Dermis lymphatic vessel endothelial cell (primary cell): ENCODE measurements at places on chromosomes 5 and 9. TPM values are rescaled to one million over a fixed set of nuclear protein-coding genes. Genes with fewer than 3 reads are reported as not detected.

ANKRD34B gene
- total RNA-seq = under 0.01 TPM in 1 of 2 replicates, not detected in the other

FGF10 gene
- total RNA-seq = not detected in 2 replicates

DMRT3 gene
- total RNA-seq = not detected in 2 replicates

STK32A gene
- total RNA-seq = 0.09 TPM in 1 of 2 replicates, not detected in the other
